Renal cortical epithelial cell (primary cell): ENCODE measurements at places on chromosomes 12 and 14.

- DNase-seq, result peak; percentile 7
These were observed 30.6 kb upstream of the DLGAP5 start for GRCh38 chr14:55221968-55222367.

DNA sequence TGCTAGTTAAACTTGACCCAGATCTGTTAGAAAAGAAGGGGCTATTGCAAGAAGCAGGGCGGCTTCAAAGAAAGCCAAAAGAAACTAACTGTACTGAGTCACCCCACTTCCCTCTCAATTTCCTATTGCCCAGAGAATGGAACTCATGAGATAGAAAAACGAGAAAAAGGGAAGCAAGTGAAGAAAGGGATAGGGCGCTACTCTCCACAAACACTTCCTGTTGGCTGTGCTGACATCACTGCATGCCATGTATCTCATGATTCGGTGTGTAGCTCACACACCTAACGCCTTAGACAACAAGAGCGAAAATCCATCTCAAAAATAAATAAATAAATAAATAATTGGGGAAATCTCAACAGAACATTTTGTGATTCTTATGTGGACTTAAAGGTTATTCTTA, 13.0 kb upstream of the P2RX4 start:
- DNase-seq, result peak; percentile 26

DNA sequence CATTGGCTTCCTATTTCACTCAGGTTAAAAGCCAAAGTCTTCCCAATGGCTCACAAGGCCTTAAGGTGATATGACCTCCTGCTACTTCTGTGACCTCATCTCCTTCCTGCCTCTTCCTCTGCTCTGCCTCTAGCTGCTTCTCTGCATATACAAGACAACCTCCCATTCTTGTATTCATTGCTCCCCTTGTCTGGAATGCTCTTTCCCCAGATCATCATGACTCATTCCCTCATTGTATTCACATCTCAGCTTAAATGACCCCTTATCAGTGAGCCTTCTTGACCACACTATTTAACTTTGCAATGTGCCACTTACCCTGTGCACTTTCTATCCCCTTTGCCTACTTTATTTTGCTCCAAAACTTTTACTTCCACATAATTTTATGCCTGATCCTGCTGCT, 90.2 kb downstream of the PPP1R12A start:
- peak; percentile 83 for DNase-seq

DNA sequence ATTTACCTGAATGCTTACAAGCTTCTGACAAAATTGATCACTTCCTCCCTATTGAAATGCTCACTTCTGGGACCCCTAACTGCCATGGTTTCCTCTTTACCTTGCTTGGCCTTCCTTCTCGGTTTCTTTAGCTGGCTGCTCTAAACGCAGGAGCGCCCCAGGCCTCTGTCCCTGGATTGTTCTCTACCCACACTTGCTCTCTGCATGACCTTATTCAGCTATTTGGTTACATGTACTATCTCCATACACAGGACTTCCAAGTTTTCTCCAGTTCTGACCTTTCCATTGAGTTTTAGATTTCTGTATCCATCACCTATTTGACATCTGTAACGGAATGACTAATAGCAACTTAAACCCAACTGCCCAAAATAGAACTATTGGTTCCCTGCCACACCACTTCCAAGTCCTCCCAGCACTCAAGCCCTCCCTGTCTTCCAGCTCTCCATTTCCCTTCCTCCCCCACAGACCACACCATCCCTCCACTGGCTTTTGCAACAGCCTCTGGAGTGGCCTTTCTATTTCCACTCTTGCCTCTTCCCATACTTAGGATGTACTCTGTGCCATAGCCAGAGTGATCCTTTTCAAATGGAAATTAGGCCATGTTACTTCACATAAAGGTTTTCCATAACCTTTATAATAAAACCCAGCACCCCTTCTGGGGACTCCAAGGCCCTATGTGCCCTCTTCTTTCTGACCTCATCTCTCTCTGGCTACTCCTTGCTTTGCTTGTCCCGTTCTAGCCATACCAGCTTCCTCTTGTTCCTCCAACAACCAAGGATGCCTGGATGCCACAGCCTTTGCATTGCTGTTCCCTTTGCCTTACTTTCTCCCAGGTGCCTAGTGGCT, 202.2 kb downstream of the AEBP2 start:
- DNase-seq, result no peak

GRCh38 chr12:45433441-45433868, 217.6 kb downstream of the ANO6 start:
- DNase-seq, result peak; percentile 73
